ENCODE measurements at places on chromosomes 16 and 17.

DNA sequence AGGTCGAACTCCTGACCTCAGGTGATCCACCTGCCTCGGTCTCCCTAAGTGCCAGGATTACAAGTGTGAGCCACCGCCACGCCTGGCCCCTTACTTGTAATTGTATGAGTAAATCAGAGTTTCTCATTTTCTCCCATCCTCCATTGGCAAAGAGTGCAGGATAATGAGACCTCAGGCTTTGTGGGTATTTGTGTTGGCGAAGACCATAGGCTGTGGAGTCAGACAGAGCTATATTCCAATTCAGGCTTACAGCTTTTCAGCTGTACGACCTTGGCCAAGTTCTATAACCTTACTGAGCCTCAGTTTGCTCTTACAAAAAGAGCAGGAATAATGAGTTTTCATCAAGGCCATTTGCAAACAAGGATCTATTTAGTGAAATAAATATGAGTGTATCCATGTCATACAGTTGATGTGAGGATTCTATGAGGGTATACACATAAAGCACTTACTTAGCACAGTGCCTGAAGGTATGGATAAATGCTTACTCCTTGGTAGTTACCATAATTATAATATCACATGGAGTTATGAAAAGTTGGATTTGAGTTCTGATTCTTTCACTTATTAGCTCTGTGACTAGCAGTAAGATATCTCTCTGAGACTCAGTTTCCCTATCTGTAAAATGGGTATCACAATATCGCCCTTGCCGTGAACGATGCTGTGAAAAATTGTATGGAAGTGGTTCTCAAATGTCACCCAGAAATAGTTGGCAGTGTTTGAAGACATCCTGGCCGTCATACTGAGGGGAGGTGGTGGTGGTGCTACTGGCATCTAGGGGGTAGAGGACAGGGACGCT, 25.6 kb upstream of the CPPED1 start:
- DNase-seq = no peak

DNA sequence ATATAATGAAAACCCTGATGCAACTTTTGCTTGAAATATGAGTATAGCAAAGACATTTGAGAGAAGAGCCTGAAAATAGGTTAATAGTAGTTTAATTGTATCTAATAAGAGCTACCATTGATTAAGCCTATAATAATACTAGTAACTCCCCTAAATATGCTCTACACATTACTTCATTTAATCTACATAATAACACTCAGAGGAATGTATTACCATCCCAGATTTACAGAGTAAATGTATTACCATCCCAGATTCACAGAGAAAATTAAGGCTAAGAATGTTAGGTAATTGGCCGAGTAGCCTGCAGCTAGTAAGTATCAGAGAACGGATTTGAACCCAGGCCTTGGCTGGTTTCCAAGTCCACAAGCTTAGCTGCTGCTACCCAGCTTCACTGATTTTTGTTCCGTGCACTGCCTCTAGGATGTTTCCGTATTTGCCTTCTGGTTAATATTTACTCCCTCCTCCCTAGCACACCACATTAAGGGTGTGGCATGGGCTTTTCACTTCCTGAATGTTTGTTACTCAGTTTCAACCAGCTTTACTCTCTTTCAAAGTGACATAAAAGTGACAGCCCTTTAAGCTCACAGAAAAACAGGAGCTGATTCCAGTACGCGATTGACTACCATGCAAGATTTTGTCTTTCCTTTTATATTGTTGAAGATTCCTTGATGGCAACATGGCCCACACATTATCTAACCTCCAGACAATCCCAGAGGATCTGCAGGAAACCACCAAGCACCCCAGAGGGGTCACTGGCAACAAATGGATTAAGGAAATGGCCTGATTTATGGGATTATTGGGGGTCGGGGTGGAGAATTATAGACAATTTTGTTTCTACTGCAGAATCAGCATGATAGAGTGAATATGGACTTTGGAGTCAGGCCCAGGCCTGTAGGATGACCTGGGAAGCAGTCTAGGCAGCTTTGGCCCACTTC, 26.7 kb upstream of the TOX3 start:
- DNase-seq = no peak

GRCh38 chr16:90020838-90021382, 1.7 kb upstream of the DBNDD1 start:
- DNase-seq = no peak

DNA sequence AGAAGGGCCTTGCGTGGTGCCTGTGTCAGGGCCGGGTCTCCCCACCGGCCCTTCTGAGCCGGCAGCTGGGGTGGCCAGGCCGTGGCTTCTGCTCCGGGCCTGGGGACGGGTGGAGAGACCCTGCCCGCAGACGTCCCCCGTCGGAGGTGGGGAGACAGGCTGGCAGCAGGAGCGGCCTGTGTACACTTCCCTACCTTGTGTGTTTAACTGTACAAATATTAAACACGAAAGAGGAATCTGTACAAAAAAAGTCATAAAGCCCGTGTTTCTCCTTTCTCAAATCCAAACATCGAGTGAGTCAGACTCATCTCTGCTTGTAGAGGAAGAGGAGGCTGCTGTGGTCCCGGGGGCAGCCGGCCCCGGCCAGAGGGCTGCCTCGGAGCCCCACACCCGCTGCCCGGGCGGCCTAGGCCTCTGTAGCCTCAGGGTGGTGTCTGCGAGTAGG, 2.0 kb downstream of the CACNA1H start:
- no peak for DNase-seq

GRCh38 chr16:17578981-17579874, 108.5 kb upstream of the XYLT1 start:
- peak; percentile 90 for DNase-seq

Measured in H1 (cell line).